ENCODE measurements at places on chromosomes 3 and 15.

DNA sequence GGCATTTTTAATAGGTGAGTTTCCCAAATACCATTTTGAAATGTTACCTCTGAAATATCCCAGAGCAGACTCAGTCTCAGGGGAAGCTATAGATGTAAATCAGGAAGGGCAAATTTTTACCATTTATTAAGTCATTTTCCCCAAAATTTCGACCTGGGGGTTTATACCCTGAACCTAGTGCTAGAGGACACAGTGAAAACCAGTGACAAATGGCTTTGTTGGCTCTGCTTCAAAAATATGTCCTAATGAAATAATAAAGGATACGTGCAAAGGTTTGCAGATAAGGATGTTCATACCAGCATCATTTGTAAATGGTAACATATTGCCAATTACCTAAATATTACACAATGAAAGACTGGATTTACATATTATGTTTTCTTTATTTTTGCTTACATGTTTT lies 546.7 kb upstream of the ADAMTS9 start:
- H3K36me3 ChIP-seq = no peaks in the 10 kb centered on the region
- no peaks in the 10 kb centered on the region for H3K4me1 ChIP-seq
- no peak overlapping the region for H3K4me3 ChIP-seq
- H3K27ac ChIP-seq = no peak overlapping the region
- DNase-seq = no peak

GRCh38 chr15:66285533-66286280 lies 7.7 kb upstream of the DIS3L start:
- DNase-seq = no peak
- no peaks in the 10 kb centered on the region for H3K27me3 ChIP-seq
- H3K4me3 ChIP-seq = no peak overlapping the region

- H3K36me3 ChIP-seq = peaks cover 3% of the 10 kb centered on the region
Observed at GRCh38 chr15:88812133-88812532, 8.9 kb downstream of the ACAN start.

GRCh38 chr15:49908236-49908932 lies 210.6 kb downstream of the ATP8B4 start:
- no peaks in the 10 kb centered on the region for H3K4me1 ChIP-seq
- no peak overlapping the region for H3K4me3 ChIP-seq
- H3K36me3 ChIP-seq = no peaks in the 10 kb centered on the region
- DNase-seq = no peak
- H3K27ac ChIP-seq = no peak overlapping the region

DNA sequence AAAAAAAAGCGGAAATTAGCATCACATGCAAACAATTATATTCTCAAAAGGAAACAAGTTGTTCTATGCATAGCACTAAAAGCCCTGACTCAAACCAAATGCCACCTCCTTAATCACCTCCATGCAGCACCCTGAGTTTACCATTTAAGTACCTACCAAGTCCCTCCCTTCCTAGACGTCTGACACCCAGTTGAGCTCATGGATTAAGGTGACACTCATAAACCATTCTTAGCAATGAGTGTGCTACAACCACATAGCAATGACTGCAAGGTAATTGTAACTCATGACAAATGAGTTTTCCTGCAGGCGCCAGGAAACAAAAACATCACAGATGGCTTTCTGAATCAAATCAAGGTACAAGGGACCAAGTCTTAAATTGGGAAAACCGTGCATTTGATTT lies 32.0 kb downstream of the WWTR1 start:
- H3K27me3 ChIP-seq = peaks cover 17% of the 10 kb centered on the region
- no peak overlapping the region for H3K27ac ChIP-seq
- H3K4me1 ChIP-seq = peaks cover 7% of the 10 kb centered on the region
- H3K36me3 ChIP-seq = no peaks in the 10 kb centered on the region

- no peak overlapping the region for H3K4me3 ChIP-seq
- peaks cover 15% of the 10 kb centered on the region for H3K4me1 ChIP-seq
- peaks cover 13% of the 10 kb centered on the region for H3K36me3 ChIP-seq
- DNase-seq = no peak
- H3K27me3 ChIP-seq = no peaks in the 10 kb centered on the region
Observed at GRCh38 chr3:53242642-53243041, 13.2 kb downstream of the TKT start.

GRCh38 chr3:17238023-17238422 lies 353.3 kb downstream of the PLCL2 start:
- DNase-seq = no peak
- no peaks in the 10 kb centered on the region for H3K27me3 ChIP-seq
- no peak overlapping the region for H3K4me3 ChIP-seq

DNA sequence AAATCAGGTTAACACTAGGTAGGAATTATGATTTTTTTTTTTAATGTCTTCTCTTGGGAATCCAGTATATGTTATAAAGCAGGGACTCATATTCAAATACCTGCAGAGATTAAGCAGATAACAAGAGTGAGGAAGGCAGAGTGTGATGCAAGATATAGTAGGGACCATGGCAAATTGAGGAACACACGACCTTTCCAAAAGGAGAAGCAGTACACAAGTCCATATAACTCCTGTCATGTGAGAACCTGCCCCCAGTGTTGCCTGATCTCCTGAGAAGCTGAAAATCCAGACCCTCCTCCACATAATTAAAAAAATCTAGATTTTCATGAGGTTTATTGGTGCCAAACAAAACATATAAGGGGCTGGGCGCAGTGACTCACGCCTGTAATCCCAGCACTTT lies 3.6 kb downstream of the RFC4 start:
- H3K27me3 ChIP-seq = no peaks in the 10 kb centered on the region
- H3K27ac ChIP-seq = no peak overlapping the region
- no peak overlapping the region for H3K4me3 ChIP-seq
- H3K4me1 ChIP-seq = peaks cover 15% of the 10 kb centered on the region

DNA sequence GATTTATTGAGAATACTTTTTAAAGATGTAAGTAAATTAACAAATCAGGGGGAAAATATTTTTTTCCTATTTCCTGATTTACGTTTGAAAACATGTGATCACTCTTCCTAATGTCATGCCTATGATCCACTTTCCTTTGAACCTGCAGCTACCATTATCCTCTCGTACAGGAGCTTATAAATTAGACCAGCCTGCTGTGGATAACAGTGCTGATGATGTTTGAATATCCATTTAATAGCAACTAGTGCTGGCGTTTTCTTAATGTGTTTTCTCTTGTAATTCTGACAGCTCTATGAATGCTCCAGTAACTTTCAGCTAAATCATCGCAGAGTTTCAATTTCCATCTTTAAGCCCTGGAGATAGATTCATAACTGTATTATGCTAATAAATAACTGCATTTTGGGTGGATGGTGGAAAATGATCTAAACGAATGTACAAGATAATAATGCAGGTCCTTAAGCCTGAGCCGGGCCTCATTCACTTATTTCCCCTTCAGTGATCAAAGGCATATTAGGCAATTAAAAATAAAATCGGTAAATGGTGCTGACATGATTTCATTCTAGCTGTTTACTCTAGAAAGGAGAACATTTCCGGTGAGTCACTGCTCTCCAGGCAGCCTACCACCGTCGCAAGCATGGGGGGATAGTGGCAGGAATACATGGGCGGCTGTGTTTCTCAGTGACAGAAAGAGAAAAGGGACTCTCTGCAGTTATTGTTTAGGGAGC lies 58.5 kb upstream of the SLC24A5 start:
- no peaks in the 10 kb centered on the region for H3K36me3 ChIP-seq
- no peaks in the 10 kb centered on the region for H3K4me1 ChIP-seq
- no peaks in the 10 kb centered on the region for H3K27me3 ChIP-seq
- H3K27ac ChIP-seq = no peak overlapping the region
- DNase-seq = no peak

- H3K4me3 ChIP-seq = no peak overlapping the region
- H3K27me3 ChIP-seq = peaks cover 83% of the 10 kb centered on the region
- no peak overlapping the region for H3K27ac ChIP-seq
- no peaks in the 10 kb centered on the region for H3K36me3 ChIP-seq
- DNase-seq = no peak
Observed at GRCh38 chr3:14770591-14770990, 48.2 kb upstream of the FGD5 start.

DNA sequence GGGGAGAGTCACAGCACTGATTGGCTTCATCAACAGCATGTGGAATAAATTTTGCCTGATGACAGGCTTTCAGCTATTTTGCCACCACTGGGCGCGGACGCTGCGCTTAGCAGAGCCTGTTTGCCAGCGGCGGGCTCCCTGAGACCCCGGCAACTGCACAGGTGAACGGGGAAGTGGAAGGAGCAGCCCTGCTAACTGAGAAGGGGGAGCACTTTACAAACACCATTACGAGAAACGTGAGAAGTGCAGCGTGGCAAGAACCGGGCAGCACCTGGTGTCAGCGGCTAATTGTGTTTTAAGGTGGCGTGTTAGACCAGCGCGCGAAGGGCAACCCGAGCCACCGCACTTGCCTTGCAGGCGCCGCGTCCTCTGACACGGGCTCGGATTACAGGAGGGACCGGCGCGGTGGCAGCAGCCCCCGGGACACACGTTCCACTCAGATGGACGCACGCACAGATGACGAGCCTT lies 307.8 kb upstream of the ARRDC4 start:
- no peaks in the 10 kb centered on the region for H3K4me1 ChIP-seq
- H3K36me3 ChIP-seq = peaks cover 3% of the 10 kb centered on the region
- H3K27me3 ChIP-seq = no peaks in the 10 kb centered on the region
- no peak overlapping the region for H3K27ac ChIP-seq

DNA sequence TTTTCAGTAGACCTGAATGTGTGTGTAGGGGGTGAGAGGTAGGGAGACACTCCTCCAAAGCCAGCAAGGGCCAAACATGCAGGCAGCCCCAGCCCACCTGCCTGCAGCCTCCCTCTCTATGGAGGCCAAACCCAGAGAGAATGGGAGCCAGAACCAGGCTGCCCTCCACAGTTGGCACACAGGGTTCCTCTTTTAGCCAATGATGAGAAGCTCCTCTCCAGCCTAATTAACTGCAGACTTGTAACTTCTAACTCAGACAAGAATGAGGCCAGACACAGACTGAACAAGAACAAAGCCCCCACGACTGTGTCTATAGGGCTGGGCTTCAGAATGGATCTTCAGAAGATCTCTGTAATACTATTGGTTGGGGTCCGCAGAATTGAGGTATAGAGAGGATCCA lies 12.3 kb upstream of the TLE3 start:
- H3K4me1 ChIP-seq = no peaks in the 10 kb centered on the region
- no peaks in the 10 kb centered on the region for H3K36me3 ChIP-seq
- no peak overlapping the region for H3K4me3 ChIP-seq
- H3K27ac ChIP-seq = no peak overlapping the region

DNA sequence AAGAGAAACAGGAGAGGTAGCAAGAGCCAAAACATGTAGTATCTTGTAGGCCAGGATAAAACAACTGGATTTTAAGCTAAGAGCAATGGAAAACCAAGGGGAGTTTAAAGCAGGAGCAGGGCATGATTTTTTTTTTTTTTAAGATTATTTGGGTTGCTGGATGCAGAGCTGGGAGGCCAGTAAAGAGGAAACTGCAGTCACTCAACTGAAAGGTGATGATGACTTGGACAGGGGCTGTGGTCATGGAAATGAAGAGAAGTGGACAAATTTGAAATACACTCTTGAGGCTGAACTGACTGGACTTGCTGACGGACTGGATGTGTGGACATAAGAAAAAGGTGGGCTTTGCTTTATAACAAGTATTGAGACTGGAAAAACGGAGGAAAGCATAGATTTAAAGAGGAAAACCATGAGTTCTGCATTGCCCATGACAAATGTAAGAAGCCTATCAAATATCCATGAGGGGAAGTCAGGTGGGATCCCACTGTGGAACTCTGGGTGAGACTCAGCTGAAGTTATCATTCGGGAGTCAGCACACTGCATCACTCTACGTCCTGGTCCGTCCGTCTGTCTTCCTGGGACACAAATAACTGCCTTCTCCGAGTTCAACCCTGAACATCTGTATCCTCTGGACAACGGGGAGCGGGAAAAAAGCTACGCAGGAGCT lies 688 bp downstream of the XPC start:
- peak overlapping the region; percentile 87 for H3K4me3 ChIP-seq
- no peaks in the 10 kb centered on the region for H3K27me3 ChIP-seq
- H3K4me1 ChIP-seq = peaks cover 41% of the 10 kb centered on the region
- peaks cover 46% of the 10 kb centered on the region for H3K36me3 ChIP-seq
- H3K27ac ChIP-seq = peak overlapping the region; percentile 98
- DNase-seq = no peak

GRCh38 chr3:24198728-24199127 lies 253.6 kb downstream of the NR1D2 start:
- no peak overlapping the region for H3K27ac ChIP-seq
- H3K27me3 ChIP-seq = peaks cover 8% of the 10 kb centered on the region
- H3K4me1 ChIP-seq = no peaks in the 10 kb centered on the region
- no peak for DNase-seq

DNA sequence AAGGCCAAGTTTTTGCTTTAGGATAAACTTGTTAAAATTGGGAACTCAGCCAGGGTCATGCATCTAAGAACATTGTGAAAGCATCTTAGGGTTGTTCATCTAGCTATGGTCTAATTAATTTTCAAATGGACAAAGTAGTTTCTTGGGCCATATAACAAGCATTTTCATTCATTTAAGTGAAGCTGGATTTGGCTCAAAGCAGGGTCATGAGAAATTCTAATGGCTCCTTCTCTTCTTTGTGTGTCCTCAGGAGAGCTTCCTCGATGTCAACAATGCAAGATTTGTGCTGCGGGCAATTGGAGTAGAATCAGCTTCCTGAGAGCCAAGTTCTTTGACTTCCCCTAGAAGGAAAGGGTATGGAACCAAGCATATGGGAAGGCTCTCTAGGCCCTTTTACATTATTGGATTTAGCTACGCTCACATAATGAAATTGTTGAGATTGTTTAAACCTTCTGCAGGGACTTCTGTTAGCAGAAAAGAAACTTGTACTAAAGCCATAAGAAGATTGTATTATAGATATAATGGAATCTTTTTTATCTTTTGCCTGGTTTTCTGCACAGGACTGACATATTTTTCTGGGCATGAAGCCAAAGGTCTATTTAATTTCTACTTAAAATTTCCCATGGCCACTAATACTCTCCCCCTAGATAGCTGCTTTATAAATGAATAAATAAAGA lies 1.8 kb upstream of the SAMMSON start:
- no peaks in the 10 kb centered on the region for H3K36me3 ChIP-seq
- H3K27ac ChIP-seq = no peak overlapping the region
- no peaks in the 10 kb centered on the region for H3K27me3 ChIP-seq
- no peaks in the 10 kb centered on the region for H3K4me1 ChIP-seq
- DNase-seq = no peak

DNA sequence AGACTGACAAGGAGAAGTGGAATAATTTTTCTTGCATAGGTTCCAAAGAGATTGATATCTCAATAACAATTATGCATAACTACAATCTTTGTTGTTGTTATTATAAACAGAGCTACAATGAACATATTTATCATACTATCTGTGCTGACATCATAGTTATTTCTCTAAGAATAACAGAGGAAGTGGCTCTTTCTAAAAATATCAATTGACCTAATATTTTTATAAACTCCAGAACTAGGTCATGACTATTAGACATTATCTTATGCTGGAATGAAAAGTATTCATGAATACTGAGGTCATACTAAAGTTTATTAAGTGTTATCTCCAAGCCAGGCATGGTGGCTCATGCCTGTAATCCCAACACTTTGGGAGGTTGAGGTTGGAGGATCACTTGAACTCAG lies 114.1 kb downstream of the DCLK3 start:
- H3K27ac ChIP-seq = no peak overlapping the region
- DNase-seq = no peak
- H3K36me3 ChIP-seq = no peaks in the 10 kb centered on the region
- H3K27me3 ChIP-seq = peaks cover 74% of the 10 kb centered on the region
